ENCODE measurements at places on chromosomes 16 and 17.

DNA sequence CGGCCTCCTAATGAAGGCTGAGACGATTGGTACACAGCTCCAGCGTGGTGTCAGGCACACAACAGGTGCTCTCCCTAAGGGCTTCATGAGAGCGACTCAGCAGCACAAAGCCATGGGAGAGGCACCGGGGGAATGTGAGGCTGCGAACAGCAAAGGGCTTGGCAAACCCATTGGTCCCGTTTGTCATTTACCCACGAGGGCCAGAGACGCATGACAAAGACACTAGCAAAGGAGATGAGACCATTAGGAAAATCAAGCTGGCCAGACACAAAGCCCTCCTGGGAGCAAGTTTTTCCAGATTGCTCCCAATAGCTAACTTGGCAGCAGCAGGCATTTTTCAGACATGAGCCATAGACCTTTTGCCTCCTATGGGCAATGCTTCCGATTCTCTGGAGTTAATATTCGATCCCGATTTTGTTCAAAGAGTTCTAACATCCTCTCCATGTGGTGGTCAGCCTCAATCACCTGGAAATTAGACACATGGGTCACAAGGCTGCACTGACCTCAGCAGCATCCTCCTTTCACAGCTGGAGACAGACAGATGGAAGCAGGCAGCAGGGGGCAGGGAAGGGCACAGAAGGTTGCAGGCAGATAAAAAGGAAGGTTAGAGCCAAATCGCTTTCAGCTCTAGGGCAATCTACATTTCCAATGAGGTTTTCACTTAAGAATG lies 38.2 kb downstream of the TK2 start:
- no peak overlapping the region for H3K4me3 ChIP-seq
- peaks cover 2% of the 10 kb centered on the region for H3K36me3 ChIP-seq
- H3K27ac ChIP-seq: no peak overlapping the region

- H3K4me3 ChIP-seq: no peak overlapping the region
- H3K27ac ChIP-seq: no peak overlapping the region
- H3K36me3 ChIP-seq: no peaks in the 10 kb centered on the region
Measured at GRCh38 chr17:69431835-69432234, 17.3 kb downstream of the MAP2K6 start.

DNA sequence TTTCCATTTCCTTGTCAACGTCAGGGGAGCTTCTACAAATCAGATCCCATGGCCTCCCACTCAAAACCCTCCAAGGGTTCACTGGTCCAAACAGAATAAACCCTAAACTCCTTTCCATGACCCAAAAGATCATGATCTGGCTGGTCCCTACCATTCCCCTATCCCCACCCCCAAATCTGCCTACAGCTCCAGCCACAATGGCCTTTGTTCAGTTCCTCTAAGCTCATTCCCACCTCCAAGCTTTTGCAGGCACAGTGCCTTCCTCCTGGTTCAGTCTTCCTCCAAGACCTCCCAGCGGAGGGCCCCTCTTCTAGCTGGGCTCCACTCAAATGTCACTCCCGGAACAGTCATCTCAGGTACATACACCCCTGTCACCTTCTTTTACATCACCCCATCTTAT lies 2.0 kb downstream of the GPRC5B start:
- no peak for DNase-seq
- H3K27ac ChIP-seq: no peak overlapping the region
- H3K4me1 ChIP-seq: peaks cover 20% of the 10 kb centered on the region
- peaks cover 37% of the 10 kb centered on the region for H3K27me3 ChIP-seq
- H3K4me3 ChIP-seq: no peak overlapping the region

GRCh38 chr17:3582915-3583314 lies 25.3 kb upstream of the TRPV3 start:
- H3K27ac ChIP-seq: no peak overlapping the region
- no peaks in the 10 kb centered on the region for H3K27me3 ChIP-seq
- H3K4me1 ChIP-seq: no peaks in the 10 kb centered on the region
- DNase-seq: no peak

- no peaks in the 10 kb centered on the region for H3K4me1 ChIP-seq
- H3K36me3 ChIP-seq: no peaks in the 10 kb centered on the region
- H3K4me3 ChIP-seq: no peak overlapping the region
- no peak overlapping the region for H3K27ac ChIP-seq
- no peak for DNase-seq
Measured at GRCh38 chr17:53659181-53659580, 163.5 kb upstream of the KIF2B start.

- peaks cover 68% of the 10 kb centered on the region for H3K4me1 ChIP-seq
- DNase-seq: no peak
- H3K4me3 ChIP-seq: peak overlapping the region; percentile 84
- H3K36me3 ChIP-seq: peaks cover 3% of the 10 kb centered on the region
Measured at GRCh38 chr16:10879681-10880589, 2.9 kb downstream of the CIITA start.

- no peak overlapping the region for H3K4me3 ChIP-seq
- H3K27me3 ChIP-seq: peaks cover 2% of the 10 kb centered on the region
- no peaks in the 10 kb centered on the region for H3K4me1 ChIP-seq
- DNase-seq: no peak
- H3K36me3 ChIP-seq: no peaks in the 10 kb centered on the region
- H3K27ac ChIP-seq: no peak overlapping the region
Measured at GRCh38 chr16:10067406-10067805, 114.8 kb downstream of the GRIN2A start.

DNA sequence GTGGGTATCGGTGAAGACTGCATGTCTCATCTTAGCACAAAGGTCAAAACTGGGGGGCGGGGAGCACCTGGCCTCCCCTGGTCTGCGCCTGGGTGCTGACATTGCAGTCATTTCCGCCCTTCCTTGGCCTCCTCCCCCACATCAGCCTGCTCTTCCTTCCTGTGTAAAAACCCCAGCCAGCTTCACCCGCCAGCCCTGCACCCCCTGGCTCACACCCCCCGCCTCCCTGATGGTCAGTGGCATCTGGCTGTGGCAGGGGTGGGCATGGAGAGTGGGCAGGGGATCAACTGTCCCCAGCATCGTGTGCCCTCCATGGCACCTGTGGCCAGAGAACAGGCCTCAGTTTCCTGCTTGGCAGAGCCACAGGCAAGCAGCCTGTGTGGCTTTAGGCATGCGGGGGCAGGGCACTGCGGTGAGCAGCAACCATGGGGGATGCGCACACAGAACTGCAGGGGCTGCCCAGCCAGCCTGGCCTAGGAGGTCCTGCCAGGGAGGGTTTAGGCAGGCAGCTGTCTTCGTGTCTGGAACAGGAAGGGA lies 26.5 kb upstream of the LASP1NB start:
- peak overlapping the region; percentile 71 for H3K4me3 ChIP-seq
- DNase-seq: peak; percentile 92
- H3K4me1 ChIP-seq: peaks cover 82% of the 10 kb centered on the region
- H3K27me3 ChIP-seq: no peaks in the 10 kb centered on the region
- H3K36me3 ChIP-seq: peaks cover 30% of the 10 kb centered on the region

- no peak overlapping the region for H3K4me3 ChIP-seq
- H3K27ac ChIP-seq: no peak overlapping the region
- peaks cover 21% of the 10 kb centered on the region for H3K27me3 ChIP-seq
- no peaks in the 10 kb centered on the region for H3K4me1 ChIP-seq
- peak; percentile 59 for DNase-seq
Measured at GRCh38 chr17:49434821-49435670, 20.4 kb upstream of the PHB1 start.

DNA sequence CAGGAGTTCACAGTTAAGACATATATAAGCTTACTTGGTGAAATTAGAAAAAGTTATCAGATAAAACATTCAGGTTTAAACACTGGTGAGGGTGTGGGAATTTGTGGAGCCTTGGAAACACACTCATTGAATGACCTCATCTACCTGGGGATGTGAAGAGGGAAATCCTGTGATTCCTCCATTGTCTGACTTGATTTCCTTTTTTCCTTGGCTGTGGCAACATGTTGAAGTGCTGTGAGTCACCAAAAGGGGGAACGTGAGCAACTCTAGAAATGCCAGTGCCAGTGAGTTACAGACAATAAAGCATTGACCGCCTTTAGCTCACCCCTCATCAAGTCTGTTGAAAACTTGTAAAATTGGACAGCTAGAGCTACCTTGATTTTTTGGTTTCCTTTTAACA lies 1.8 kb downstream of the HMOX2 start:
- peaks cover 59% of the 10 kb centered on the region for H3K4me1 ChIP-seq
- H3K36me3 ChIP-seq: peaks cover 16% of the 10 kb centered on the region
- H3K27ac ChIP-seq: peak overlapping the region; percentile 73
- DNase-seq: no peak
- peak overlapping the region; percentile 87 for H3K4me3 ChIP-seq

GRCh38 chr17:75509528-75510258 lies 5.6 kb downstream of the CASKIN2 start:
- no peaks in the 10 kb centered on the region for H3K27me3 ChIP-seq
- H3K4me3 ChIP-seq: no peak overlapping the region
- H3K27ac ChIP-seq: no peak overlapping the region
- H3K4me1 ChIP-seq: no peaks in the 10 kb centered on the region
- no peaks in the 10 kb centered on the region for H3K36me3 ChIP-seq

DNA sequence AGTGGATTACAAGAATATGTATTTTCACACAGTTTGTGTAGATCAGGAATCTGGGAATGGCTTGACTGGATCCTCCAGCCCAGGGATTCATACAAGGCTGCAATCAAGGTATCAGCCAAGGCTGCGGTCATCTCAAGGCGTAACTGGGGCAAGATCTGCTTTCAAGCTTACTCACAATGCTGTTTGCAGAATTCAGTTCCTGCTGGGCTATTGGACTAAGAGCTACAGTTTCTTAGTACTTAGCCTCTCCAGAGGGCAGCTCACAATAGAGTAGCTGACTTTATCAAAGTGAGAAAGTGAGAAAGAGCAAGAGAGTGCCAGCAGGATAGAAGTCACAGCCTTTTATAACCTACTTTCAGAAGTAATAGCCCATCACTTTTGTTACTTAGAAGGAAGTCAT lies 211.0 kb downstream of the MAP2K6 start:
- H3K36me3 ChIP-seq: no peaks in the 10 kb centered on the region
- no peak overlapping the region for H3K27ac ChIP-seq
- H3K4me1 ChIP-seq: no peaks in the 10 kb centered on the region

DNA sequence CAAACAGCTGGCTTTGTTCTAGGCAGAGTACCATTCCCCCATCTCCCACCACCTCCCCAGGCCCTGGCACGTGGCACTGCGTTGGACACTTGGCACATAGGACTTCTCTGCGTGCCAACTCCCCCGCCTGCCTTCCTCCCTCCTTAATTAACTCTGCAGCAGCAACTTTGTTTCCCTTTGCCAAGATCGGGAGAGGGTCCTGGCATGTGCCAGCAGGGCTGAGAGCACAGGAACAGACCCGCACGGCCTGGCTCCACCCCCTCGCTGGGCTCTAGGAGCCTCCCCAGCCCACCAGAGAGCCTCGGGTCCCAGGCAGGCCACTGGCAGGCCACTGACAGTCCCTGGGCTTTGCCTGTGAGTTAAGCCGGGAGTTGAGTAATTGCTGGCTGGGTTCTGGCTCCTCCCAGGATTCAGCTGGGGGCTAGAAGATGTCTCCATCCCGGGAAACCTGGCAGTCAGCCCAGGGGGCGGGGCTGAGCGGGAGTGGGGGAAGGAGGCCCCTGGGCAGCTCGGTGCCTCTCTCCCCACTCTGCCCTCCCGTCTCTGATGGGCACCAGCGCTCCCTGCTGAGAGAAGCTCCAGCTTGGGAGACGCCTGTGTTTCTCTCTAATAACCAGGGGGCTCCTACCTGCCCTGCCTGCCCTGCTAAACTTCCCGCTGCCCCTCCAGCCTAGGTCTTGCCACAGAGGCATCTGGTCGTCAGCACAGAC lies 224.0 kb upstream of the TNRC6C start:
- no peak overlapping the region for H3K4me3 ChIP-seq
- peaks cover 5% of the 10 kb centered on the region for H3K36me3 ChIP-seq
- no peaks in the 10 kb centered on the region for H3K4me1 ChIP-seq

DNA sequence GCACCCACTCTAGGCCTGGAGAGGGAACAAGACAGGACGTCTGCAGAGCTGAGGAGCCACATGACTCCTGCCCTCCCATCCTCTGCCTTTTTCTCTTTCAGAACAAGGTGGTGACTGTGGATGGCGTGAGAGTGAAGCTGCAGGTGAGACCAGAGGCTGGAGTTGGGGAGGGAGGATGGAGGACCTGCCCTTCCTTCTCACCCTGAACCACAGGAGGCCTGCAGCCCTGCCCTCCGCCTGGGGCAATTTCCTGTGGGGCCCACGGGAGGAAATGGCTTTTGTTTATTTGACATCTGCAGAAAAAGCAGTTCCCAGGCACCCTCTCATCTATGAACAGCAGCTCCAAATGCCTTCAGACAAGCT lies 5.1 kb downstream of the RAB37 start:
- peaks cover 83% of the 10 kb centered on the region for H3K4me1 ChIP-seq
- H3K36me3 ChIP-seq: no peaks in the 10 kb centered on the region
- no peak overlapping the region for H3K4me3 ChIP-seq
- H3K27me3 ChIP-seq: no peaks in the 10 kb centered on the region
- DNase-seq: peak; percentile 58
- peak overlapping the region; percentile 61 for H3K27ac ChIP-seq

- no peak overlapping the region for H3K27ac ChIP-seq
- H3K4me3 ChIP-seq: no peak overlapping the region
- DNase-seq: no peak
- peaks cover 58% of the 10 kb centered on the region for H3K36me3 ChIP-seq
Measured at GRCh38 chr16:16021020-16021419, 71.6 kb downstream of the ABCC1 start.

- no peak overlapping the region for H3K27ac ChIP-seq
- H3K4me1 ChIP-seq: peaks cover 21% of the 10 kb centered on the region
- peak; percentile 41 for DNase-seq
- no peaks in the 10 kb centered on the region for H3K36me3 ChIP-seq
Measured at GRCh38 chr16:79261481-79261940, 339.0 kb downstream of the MAF start.

DNA sequence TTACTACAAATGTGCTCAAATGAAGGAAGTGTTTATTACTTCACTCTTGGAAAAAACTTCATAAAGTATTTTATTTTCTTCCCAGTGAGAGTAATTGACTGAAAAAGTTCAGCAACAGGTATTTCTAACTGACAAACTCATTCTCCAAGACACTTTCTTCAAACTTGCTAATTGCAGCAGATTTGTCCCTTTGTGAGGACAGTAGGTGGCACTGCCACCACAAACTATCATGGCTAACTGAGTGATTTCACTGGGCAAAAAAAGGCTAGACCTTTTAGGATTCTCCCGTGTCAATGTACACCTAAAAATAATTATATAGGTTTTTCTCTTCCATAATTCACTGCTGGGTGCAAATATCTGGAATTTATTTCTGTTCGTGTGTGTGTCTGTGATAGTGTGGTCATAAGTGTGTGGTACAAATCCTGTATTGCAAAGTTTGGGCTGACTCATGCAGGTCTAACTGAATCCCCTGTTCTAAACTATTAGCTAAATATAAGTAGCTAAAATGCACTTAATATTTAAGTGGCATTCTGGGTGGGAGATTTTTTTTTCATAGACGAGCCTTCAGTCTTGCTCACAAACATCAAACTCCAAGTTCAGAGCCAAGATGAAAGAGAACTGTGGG lies 3.9 kb downstream of the HS3ST3A1 start:
- H3K4me3 ChIP-seq: no peak overlapping the region
- no peaks in the 10 kb centered on the region for H3K36me3 ChIP-seq
- H3K4me1 ChIP-seq: peaks cover 9% of the 10 kb centered on the region
- H3K27ac ChIP-seq: no peak overlapping the region
